Kidney epithelial cell (primary cell): ENCODE measurements at places on chromosomes 3 and 15. TPM values are rescaled to one million over a fixed set of nuclear protein-coding genes. Genes with fewer than 3 reads are reported as not detected.

NUP210 gene
- total RNA-seq = 36.2 and 43.3 TPM in 2 replicates

A4GNT gene
- not detected in 2 replicates for total RNA-seq

FAM43A gene
- total RNA-seq = 1.7 and 2.7 TPM in 2 replicates

UTS2B gene
- 0.46 and 2.5 TPM in 2 replicates for total RNA-seq

CHRM5 gene
- not detected in 2 replicates for total RNA-seq

SAMD7 gene
- not detected in 2 replicates for total RNA-seq

EPHA3 gene
- total RNA-seq = 0.04 and 0.07 TPM in 2 replicates

ISLR gene
- 0.25 and 0.48 TPM in 2 replicates for total RNA-seq

GPR156 gene
- 0.63 and 1.1 TPM in 2 replicates for total RNA-seq
